ENCODE measurements at places on chromosomes 12 and 14.

- DNase-seq = no peak
Measured at GRCh38 chr12:116373572-116374206, 96.2 kb upstream of the MED13L start.

DNA sequence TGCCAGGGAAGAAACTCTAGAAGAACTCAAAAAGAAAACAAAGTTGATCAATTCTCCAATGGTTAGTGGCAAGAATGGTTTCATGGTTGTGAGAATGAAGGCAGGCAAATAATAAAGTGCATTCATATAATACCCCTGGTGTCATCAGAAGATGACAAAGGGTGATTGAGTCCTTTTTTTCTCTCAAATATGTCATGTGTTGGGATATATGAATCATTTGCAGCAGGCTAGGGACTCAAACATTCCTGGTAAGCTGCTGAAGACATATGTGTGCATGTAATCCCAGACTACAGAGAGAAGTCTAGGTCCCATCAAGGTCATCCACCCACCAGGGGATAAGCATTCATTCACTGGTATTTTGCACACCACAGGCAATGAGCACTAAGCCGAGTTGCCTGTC lies 82.4 kb upstream of the MYF6 start:
- no peak for DNase-seq

DNA sequence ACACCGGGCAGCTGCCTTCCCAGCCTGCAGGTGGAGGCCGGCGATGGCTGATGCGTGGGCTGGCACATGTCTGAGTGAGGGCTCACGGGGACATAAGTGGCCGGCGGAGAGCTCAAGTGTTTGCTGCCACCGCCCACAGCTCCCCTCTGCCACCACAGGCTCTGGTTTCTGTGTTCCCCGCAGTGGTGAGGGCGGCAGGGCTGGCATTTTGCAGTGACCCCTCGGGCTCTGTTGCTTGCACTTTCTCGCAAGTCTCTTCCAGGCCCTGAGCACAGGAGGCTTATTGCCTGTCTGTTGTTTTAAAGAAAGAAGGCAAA lies 271.0 kb upstream of the RTL1 start:
- no peak for DNase-seq

- DNase-seq = no peak
Measured at GRCh38 chr14:101126731-101127130, 223.2 kb upstream of the RTL1 start.

- no peak for DNase-seq
Measured at GRCh38 chr12:84641940-84642545, 270.6 kb downstream of the SLC6A15 start.
